T-helper 22 cell (primary cell): ENCODE measurements at places on chromosomes 7 and 10.

GRCh38 chr7:19024261-19024660 lies 93.2 kb downstream of the TWIST1 start:
- DNase-seq = no peak

DNA sequence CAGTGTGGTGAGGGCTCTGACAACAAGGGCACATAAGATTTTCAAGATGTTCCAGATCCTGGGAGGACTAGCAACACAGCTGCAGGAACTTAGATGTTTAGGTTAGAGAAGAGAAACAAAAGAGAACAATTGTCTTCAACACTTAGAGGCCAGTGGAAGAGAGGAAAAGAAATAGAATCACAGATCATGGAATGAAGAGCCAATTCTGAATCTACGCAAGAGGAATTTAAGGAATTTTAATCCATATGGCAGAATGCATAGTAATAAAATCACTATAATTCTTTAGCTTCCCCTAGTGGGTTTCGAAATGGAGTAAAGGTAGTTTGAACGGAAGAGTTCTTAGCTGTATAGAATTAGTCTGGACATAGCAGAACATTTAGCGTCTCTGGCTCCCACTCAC lies 114.6 kb upstream of the LRRTM3 start:
- DNase-seq = no peak

GRCh38 chr10:30056281-30056680 lies 3.1 kb downstream of the JCAD start:
- DNase-seq = no peak

GRCh38 chr7:32093415-32094408 lies 23.5 kb upstream of the PDE1C start:
- no peak for DNase-seq

GRCh38 chr10:30596013-30596412 lies 33.5 kb downstream of the LYZL2 start:
- no peak for DNase-seq

DNA sequence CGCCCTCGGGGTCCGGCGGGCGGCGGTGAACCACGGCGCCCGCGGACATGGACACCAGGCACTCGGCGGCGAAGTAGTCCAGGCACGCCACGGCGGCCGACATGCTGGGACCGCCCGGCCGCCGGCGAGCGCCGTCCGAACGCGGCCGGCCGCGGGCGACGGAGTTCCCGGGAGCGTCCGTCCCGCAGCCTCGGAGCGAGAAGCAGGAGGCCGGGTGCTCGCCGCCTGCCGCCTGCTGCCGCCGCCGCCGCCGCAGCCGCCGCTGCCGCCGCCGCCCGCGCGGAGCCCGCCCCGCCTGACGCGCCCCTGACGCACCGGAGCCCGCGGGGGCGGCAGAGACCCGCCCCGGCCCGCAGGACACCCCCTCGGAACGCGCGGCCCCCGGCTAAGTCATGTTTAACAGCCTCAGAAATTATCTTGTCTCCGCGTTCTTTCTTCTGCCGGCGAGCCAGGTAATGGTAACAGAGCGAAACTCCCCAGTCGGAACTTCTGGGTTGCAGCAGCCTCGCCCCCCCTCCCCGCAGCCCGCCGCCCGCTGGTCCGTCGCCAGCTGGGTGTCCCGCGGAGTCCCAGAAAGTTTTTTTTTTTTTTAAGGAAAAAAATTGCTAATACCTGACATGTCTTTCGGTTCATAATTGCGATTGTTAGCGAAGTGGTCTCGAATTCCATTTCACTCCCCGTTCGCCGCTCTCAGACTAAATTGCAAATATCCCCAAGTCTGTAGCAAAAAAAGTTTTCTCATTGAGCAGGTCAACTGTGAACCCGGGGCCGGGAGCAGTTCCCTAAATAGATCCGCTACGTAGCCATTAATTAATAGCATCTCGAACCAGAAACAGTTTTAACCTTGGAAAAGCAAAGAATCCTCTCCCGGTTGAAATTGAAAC lies at the start of gene KLF14:
Gene KLF14, minus strand, starts transcription at position 277 of the 884 bp plus-strand sequence. Its CDS starts 174 bp downstream, at position 103.
- peak; percentile 9 for DNase-seq

- DNase-seq = no peak
Measured at GRCh38 chr7:476736-477360, 42.8 kb downstream of the PDGFA start.

DNA sequence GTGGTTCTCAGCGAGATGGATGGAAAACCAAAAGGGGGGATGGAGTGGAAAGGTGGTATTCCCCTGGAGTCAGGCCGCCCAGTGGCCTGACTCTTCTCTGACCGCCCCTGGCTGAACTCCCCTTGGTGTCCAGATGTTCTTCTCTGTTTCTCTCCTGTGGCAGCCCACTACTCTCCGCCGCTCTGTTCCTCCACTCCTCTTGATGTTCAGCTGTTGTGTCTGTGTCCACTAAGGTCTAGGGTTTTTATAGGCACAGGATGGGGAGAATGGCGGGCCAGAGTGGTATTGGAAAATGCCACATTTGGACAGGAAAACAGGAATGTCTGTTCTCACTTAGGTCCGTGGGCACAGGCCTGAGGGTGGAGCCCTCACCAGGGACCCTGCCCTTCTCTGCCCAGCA lies 954.3 kb upstream of the MBL2 start:
- DNase-seq = no peak

DNA sequence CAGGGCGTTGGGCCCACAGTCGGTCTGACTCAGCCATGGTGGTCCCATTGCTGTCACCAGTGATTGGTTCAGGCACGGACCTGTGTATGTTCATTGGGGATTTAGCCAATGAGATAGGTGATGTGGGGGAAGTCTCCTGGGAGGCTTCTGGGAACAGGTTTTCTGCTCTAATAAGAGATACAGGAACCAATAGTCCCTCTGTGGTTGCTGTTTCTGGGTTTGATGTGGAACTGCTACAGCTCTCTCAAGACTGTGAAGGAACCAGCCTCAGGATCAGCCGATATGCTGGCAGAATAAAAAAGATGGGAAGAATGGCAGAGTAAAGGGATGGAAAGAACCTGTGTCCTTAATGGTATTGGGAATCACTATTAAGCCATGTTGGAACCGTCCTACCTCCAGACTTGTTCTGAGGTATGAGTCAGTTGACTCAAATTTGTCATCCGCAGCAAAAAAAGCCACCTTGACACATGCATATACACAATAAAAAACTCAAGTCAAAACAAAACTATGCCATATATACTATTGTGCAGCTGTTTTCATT lies 70.6 kb downstream of the MCMBP start:
- DNase-seq = no peak

- DNase-seq = no peak
Measured at GRCh38 chr10:56633876-56634452, 272.9 kb upstream of the ZWINT start.

GRCh38 chr7:147047696-147048095 lies 931.1 kb downstream of the CNTNAP2 start:
- no peak for DNase-seq

GRCh38 chr7:45157653-45158401 lies at the start of gene RAMP3:
RAMP3 (plus strand) TSS chr7:45157791; CDS start chr7:45157829, 38 bp downstream.
- DNase-seq = no peak

GRCh38 chr10:80964955-80965614 lies 427.4 kb downstream of the SH2D4B start:
- DNase-seq = no peak

DNA sequence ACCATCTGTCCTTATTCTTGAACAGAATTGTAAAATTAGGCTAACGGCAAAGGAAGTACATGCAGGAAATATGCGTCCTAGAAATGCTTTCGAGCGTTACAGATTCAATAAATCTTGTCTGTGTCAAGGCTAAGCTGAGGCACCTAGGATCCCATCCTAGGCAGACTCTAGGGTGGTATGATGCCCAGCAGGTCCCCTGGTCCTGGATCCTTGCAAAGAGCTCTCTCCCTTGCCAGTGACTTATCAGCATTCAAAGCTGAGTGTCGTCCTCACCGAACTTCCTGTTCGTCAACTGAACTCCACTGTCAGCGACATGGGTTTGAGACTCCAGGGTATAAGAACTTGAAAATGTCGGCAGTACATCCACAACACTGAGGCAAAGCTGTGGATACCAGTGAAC lies 61.5 kb downstream of the AKR1E2 start:
- no peak for DNase-seq

- DNase-seq = no peak
Measured at GRCh38 chr10:76311752-76312636, 880.6 kb downstream of the LRMDA start.

DNA sequence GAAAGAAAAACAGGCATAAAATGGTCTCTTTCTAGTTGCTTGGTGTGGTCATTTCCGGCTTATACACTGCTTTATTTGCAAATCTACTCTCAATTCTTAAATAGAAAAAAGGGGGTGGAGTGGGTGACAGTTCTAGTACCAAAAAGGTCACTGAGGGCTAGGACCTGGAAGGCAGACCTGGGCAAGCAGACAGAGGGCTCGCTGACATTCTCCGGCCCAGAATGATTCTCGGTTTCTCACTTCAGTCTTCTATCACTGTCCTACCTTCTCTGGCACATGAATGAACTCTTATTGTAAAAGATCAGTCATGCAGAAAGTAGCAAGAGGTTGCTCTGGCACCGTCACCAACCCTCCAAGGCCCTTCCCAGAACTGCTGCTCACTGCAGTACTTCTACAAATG lies 54.0 kb downstream of the MALSU1 start:
- no peak for DNase-seq

DNA sequence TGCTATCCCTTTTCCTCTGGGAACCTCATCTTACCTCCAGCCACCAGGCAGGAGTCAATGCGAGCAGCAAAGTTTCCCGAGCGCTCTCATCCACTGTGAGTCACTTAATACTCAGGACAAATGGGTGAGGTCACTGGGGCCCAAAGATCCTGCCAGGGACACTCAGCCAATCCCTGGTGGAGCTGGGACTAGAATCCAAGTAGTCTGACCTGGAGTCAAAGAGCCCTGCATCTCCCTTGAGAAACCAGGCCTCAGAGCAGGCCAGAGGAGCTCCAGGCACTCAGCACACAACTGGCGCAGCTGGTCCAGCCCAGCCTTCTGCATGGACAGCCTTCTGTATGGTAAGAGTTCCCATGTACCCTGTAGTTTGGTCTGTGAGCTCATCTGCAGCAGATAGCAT lies 142.3 kb downstream of the MAPK8 start:
- no peak for DNase-seq

DNA sequence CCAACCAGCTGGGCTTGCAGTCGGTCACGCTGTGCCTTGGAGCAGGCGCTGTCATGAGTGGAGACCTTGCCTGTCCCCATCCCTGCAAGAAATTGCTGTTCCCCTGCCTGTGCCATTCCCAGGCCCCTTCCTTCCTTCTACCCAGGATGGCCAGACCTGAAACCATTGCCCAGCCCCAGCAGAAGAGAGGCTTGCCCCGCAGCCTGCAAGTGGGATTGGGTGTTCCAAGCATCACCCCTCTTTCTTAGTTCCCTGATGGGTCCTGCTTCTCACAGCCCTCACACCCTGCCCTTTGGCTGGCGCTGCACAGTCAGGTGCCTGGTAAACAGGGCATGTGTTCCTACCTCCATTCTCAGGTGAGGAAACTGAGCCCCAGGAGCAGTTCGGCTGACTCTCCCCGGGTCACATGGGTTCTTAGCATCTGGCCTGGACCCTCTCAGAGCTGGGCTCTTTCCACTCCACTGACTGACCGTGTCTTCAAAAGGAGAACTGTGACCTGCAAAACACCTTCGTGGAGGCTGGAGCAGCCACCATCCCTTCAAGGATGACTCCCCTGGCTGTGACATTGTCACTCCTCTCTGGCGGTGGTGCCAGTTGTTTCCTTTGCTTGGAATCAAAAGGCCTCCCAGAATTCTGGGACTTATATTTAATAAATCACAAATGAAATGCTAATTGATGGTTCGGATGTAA lies 41.9 kb upstream of the PDCD4 start:
- no peak for DNase-seq

GRCh38 chr7:150903606-150904005 lies 51.3 kb downstream of the AOC1 start:
- DNase-seq = no peak

GRCh38 chr10:131621784-131622624 lies 278.8 kb upstream of the PPP2R2D start:
- DNase-seq = no peak

GRCh38 chr7:131072505-131073091 lies 255.1 kb upstream of the MKLN1 start:
- no peak for DNase-seq

DNA sequence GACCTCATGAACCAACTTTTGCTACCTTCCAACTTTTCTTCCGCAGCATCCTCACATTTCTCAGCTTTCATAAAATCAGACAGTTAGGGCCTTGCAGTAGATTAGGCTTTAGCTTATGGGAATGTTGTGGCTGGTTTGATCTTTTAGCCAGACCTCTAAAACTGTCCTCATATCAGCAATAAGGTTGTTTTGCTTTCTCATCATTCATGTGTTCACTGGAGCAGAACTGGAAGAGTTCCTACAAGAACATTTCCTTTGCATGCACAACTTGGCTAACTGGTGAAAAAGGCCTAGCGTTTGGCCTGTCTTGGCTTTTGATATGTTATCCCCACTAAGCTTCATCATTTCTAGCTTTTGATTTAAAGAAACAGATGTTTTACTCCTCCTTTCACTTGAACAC lies 130.0 kb upstream of the LRRTM3 start:
- DNase-seq = no peak

GRCh38 chr7:442457-442856 lies 77.2 kb downstream of the PDGFA start:
- DNase-seq = no peak

GRCh38 chr10:32156031-32156495 lies 99.8 kb upstream of the KIF5B start:
- no peak for DNase-seq

DNA sequence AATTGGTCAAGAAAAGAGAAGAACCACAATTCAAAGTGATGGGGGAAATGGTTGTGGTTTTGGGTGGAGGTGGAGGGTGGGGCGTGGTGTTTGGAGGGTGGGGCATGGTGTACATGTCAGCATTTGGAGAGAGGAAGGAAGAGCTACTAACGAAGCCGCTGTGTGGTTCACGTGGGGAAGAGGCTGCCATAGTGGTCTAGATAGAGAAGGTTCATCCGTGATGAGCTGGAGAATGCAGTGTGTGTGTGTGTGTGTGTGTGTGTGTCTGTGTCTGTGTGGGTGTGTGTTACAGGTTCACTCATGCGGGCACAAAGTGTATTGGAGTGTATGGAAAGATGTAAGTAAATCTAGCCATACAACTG lies 6.1 kb upstream of the VCL start:
- DNase-seq = peak; percentile 70

- DNase-seq = no peak
Measured at GRCh38 chr10:11697718-11698527, 44.3 kb upstream of the ECHDC3 start.

- no peak for DNase-seq
Measured at GRCh38 chr10:59757966-59758365, 4.7 kb upstream of the MRLN start.

DNA sequence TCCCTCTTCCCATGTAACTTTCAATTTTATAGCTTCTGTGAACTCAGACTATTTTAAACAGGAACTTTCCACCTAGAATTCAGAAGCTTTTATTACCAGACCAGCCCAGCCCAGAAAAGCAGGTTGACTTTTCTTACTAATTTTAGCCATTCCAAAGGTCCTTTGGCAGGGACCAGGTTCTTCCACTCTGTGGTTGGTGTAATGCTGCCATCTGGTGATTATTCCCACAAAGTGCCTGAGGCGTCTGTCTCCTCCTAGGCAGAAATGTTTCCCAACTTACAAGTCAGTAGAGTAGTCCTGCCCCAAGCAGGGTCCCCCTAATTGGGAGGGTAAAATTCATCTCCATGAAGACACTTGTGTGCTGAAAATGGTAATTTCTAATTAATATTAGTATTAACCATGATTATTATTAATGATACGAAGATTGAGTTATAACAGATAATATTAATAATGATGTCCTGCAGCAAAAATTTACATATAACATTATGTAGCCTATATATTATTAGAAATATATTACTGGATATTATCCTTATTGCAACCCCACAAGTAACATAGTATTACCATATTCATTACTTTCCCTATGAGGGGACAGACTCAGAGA lies 53.0 kb upstream of the PPP1R17 start:
- no peak for DNase-seq
